Retinal pigment epithelial cell (primary cell): ENCODE measurements at places on chromosomes 12 and 14.

DNA sequence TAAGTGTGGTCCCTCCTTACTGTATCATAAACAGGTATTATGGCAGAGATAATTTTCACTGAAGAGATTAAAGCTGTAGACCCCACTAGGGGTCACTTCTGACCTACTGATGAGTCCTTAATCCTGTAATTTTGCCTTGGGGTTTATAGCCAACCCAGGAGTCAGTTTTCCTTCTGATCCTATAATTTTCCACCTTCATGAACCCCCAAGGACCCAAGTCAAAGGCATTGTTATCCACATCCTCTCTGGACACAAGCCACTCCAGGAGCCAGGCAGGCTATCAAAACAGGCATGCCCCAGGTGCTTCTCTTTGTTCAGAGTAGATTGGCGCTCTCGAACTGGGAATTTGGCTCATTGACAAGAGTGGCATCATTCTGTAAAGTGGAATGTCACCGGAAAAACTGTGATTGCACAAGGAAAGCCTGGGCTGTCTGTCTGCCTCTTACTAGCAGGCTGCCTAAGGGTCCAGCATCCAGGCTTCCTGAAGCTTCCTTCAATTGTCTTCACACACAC lies 1523.2 kb upstream of the FLRT2 start:
- DNase-seq = no peak

GRCh38 chr12:113908584-113909100 lies 57.5 kb downstream of the RBM19 start:
- no peak for DNase-seq

- no peak for DNase-seq
Observed at GRCh38 chr12:65367396-65367795, 88.9 kb downstream of the MSRB3 start.

DNA sequence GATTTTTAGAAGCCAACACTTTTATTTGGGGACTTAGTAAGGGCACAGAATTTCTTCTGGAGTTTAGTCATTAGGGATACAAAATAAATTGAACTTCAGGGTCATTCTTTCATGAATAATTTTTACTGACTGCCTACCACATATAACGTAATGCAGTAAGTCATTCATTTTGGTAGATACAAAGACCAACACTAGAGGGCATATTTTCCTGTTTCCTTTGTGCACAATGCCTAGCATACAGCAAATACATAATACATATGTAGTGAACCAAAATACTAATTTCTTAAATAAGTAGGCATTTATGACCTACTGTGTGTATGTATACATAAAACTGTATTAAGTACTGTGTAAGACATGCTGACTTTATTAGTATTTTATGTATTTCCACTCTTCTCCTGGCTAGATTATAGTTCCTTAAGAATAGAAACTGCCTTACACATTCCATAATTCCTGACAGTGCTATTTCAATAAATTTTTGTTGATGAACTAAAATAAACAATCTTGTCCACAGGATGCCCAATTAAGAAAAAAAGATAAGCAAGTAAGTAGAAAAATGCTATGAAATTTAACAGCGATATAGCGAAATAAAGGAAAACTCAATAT lies 47.9 kb downstream of the PPP1R12A start:
- DNase-seq = peak; percentile 10

GRCh38 chr12:98559666-98560065 lies 33.8 kb upstream of the SLC25A3 start:
- DNase-seq = no peak

DNA sequence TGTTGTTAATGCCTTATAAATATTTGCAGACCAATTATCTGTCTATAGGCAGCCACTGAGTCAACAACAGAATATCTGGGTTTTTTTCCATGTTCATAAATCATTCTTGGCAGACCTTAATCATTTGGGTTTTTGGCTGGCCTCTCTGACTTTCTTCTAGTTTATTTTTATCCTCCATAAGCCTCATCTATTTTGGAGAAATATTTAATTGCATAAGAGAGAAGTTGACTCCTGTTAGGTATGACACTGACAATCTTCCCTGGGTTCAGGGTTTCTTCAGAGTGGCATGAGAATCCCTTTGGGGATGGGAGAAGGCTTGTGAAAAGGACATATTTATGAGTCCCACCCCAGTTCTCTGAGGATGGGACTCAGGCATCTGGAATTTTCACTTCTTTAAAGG lies 299.8 kb downstream of the NRXN3 start:
- DNase-seq = no peak

- DNase-seq = no peak
Observed at GRCh38 chr12:31037931-31038330, 35.7 kb upstream of the DDX11 start.

GRCh38 chr14:103628221-103628683 lies 759 bp upstream of the KLC1 start:
- DNase-seq = peak; percentile 41

DNA sequence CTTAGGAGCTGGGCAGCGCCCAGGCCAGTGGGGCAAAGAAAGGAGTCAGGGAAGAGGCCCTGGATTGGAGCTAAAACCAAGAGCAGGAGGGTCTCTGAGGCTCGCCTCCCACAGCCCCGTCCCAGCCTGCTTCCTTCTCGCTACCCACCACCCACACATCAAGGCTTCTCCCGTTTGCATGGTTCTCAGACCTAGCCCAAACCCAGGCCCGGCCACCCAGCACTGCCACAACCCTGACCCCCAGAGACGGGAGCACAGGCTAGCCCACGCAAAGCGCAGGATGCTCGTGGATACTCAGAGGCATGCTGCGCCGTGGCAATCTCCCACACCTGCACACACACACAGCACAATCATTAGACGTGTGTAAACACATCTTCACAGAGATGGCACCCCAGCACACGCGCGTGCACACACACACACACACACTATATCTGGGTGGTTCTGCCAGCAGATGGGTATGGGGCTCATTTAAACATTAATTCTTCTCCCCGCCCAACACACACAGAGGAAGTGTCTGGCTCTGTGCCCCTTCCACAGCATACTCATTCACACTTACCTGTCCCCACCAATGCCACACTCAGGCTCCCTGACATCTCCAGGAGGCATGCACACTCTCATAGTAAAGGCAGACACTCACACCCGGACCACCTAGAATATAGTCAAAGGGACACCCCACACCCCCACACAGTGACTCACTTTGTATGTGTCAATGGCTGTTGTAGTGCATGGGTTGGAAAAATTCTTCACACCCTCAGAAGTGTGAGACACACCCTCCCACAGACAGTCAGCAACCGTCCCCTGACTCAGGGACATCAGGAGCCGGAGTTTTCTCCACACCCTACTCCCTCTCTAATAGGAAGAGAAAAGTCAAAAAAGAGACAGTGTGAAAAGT lies 1.1 kb downstream of the CARMIL3 start:
- no peak for DNase-seq

- no peak for DNase-seq
Observed at GRCh38 chr12:70393787-70394499, 27.9 kb downstream of the KCNMB4 start.

DNA sequence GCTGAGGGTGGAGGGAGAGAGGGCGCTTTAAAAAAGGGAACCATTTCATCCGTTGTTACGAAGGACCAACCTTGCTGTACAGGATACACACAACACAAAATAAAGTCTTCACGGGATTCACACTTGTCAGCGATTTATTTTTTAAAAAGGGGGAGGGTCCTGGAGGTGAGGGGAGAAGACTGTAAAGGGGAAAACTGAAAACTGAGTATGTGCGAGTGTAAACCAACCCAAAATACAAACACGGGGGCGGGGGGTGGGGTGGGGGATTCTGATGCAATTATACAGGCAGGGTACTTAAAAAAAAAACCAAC lies 499 bp upstream of the PRKAG1 start:
- DNase-seq = no peak

DNA sequence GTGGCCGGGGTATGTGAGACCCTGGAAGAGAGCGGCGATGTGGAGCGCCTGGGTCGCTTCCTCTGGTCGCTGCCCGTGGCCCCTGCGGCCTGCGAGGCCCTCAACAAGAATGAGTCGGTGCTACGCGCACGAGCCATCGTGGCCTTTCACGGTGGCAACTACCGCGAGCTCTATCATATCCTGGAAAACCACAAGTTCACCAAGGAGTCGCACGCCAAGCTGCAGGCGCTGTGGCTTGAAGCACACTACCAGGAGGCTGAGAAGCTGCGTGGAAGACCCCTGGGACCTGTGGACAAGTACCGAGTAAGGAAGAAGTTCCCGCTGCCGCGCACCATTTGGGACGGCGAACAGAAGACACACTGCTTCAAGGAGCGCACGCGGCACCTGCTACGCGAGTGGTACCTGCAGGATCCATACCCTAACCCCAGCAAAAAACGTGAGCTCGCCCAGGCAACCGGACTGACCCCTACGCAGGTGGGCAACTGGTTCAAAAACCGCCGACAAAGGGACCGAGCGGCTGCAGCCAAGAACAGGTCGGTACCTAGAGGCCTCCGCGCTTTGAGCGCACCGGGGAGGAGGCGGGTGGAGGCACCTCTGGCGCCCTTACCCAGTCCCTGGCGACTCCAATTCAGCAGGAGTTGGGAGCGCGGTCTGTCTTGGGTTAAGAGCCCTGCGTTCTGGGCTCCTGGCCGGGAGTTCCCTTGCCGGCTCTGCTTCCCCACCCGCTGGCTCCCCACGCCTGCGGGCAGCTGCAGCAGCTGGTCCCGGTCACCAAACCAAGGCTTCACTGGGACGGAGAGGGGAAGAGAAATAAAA lies 700 bp downstream of the SIX6 start:
- DNase-seq = no peak

- no peak for DNase-seq
Observed at GRCh38 chr12:112096667-112097066, 11.9 kb downstream of the NAA25 start.

- no peak for DNase-seq
Observed at GRCh38 chr14:77007183-77007974, 21.1 kb downstream of the IRF2BPL start.

- no peak for DNase-seq
Observed at GRCh38 chr12:29858270-29858786, 74.6 kb upstream of the TMTC1 start.

- DNase-seq = no peak
Observed at GRCh38 chr12:89393551-89394121, 41.3 kb upstream of the DUSP6 start.

DNA sequence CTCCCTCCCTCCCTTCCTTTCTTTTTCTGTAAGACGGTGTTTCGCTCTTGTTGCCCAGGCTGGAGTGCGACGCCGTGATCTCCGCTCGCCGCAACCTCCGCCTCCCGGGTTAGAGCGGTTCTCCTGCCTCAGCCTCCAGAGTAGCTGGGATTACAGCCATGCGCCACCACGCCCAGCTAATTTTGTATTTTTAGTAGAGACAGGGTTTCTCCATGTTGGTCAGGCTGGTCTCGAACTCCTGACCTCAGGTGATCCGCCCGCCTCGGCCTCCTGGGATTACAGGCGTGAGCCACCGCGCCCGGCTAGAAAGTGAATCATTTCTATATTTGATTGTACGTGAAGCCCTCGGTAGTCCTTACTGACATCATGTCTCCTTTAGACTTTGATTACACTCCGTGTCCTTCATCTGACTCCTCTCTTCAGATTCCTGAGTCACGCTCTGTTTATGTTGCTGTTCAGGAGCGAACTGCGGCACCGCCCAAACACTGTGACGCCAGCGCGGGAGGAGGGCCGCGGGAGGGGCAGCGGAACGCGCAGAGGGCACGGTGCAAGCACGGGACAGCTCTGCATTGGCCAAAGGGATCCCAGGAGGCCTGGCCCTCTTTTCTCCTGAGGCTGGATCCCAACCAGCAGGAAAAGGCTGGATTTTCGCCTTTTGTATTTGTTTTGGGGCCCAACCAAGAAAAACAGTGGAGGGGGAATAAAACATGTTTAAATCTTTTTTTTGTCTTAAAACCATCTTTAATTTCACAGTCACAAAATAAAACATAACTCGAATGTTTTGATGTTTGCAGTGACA lies 538 bp upstream of the GABARAPL1 start:
- DNase-seq = peak; percentile 99

DNA sequence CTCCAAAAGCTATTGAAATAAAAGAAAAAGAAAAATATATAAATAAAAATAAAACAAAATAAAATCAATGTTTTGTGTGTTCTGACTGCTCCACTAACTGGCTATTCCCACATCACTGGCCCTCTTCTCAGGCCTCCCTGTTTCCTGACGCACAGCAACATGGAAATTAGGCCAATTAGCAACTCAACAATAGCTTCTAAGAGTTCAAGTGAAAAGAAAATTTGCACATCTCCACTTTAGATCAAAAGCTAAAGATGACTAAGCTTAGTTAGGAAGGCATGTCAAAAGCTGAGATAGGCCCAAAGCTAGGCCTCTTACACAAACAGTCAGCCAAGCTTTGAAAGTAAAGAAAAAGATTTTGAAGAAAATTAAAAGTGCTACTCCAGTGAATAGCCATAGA lies 200.8 kb downstream of the DUSP6 start:
- no peak for DNase-seq

GRCh38 chr12:117853600-117853999 lies 115.2 kb downstream of the KSR2 start:
- no peak for DNase-seq

GRCh38 chr12:93793983-93794382 lies 116.8 kb downstream of the CRADD start:
- no peak for DNase-seq

- no peak for DNase-seq
Observed at GRCh38 chr14:30928462-30928861, 54.1 kb downstream of the COCH start.

DNA sequence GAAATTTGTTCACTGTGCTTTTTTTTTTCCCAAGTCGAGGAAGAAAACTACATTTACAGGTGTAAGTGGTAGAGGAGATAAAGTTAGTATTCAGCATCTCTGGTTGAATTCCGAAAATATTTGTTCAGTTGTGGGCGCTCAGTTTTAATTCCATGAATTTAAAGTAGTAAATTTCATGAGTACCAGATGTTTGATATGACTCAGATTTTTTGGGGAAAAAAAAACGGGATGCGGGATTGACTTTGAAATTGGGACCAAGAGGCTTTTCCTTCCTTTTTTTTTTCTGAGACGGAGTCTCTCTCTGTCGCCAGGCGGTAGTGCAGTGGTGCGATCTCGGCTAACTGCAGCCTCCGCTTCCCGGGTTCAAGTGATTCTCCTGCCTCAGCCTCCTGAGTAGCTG lies 1.6 kb downstream of the TULP3 start:
- no peak for DNase-seq

- no peak for DNase-seq
Observed at GRCh38 chr14:63322897-63323573, 4.3 kb upstream of the GPHB5 start.

GRCh38 chr12:118073768-118074167 lies 12.8 kb upstream of the WSB2 start:
- no peak for DNase-seq

GRCh38 chr12:55727643-55728185 lies 1.1 kb downstream of the CD63 start:
- no peak for DNase-seq

DNA sequence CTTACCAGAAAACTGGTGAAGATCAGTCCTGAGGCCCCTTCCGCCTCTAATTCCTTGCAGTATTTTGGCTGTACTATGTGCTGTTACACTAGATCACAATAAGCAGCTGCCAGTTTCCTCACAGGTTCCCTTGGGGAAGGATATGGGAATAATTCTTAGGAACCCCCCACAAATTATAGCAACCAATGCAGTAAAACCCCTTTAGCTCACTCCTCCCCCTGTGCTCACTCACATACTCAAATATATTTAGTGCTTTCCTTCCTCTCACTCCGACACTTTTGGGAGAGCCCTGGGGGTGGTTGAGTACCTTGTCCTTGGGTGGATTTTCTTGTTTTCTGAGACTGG lies 162.7 kb downstream of the ETV6 start:
- no peak for DNase-seq

GRCh38 chr12:80184926-80185325 lies 85.6 kb downstream of the OTOGL start:
- no peak for DNase-seq
